ENCODE measurements at places on chromosomes 1 and 21. TPM values are rescaled to one million over a fixed set of nuclear protein-coding genes. Genes with fewer than 3 reads are reported as not detected.

FNDC5 gene
- total RNA-seq = not detected

MROH7 gene
- total RNA-seq = not detected

CFHR5 gene
- not detected for total RNA-seq

BNIPL gene
- 1.1 TPM for total RNA-seq

LENEP gene
- total RNA-seq = 0.63 TPM

STIL gene
- 31.1 TPM for total RNA-seq

TMEM82 gene
- total RNA-seq = not detected

OR13G1 gene
- total RNA-seq = not detected

EDARADD gene
- total RNA-seq = 0.15 TPM

BSND gene
- total RNA-seq = not detected

MRPL9 gene
- total RNA-seq = 105 TPM

RGS1 gene
- total RNA-seq = 20.2 TPM

SAMSN1 gene
- 78.9 TPM for total RNA-seq

LYPD8 gene
- total RNA-seq = not detected

ETS2 gene
- 17.6 TPM for total RNA-seq

WNT9A gene
- 0.12 TPM for total RNA-seq

LMOD1 gene
- not detected for total RNA-seq

NCDN gene
- total RNA-seq = 16.9 TPM

ICOSLG gene
- 5.5 TPM for total RNA-seq

EXTL1 gene
- not detected for total RNA-seq

HES3 gene
- not detected for total RNA-seq

AMY1A gene
- total RNA-seq = not detected

RIPPLY3 gene
- total RNA-seq = not detected

CHIA gene
- not detected for total RNA-seq

PCP4 gene
- total RNA-seq = not detected

GBP1 gene
- total RNA-seq = 171 TPM

Data from activated naive CD4-positive, alpha-beta T cell treated with anti-CD3 and anti-CD28 coated beads, Interleukin-2, amount 10 ng/mL, durations not matched to agents 5 hours and 36 hours (primary cell).